Amniotic epithelial cell (primary cell): ENCODE measurements at places on chromosomes 7 and 10.

DNA sequence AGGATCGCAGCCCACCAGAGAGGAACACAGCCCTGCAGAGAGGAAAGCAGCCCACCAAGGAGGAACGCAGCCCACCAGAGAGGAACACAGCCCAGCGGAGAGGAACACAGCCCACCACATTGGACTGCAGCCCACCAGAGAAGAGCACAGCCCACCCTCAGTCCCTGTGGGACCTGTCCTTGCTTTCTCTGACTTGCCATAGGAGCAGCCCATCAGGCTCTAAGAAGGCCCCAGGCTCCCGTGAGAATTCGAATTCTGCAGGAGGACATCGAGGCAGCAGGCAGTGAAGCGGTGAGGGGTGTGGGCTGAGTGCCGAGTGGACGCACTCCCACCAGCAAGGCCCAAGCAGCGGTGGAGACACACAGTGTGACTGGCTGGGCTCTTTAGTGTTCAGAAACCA lies 59.1 kb downstream of the HTR5A start:
- no peak for DNase-seq

DNA sequence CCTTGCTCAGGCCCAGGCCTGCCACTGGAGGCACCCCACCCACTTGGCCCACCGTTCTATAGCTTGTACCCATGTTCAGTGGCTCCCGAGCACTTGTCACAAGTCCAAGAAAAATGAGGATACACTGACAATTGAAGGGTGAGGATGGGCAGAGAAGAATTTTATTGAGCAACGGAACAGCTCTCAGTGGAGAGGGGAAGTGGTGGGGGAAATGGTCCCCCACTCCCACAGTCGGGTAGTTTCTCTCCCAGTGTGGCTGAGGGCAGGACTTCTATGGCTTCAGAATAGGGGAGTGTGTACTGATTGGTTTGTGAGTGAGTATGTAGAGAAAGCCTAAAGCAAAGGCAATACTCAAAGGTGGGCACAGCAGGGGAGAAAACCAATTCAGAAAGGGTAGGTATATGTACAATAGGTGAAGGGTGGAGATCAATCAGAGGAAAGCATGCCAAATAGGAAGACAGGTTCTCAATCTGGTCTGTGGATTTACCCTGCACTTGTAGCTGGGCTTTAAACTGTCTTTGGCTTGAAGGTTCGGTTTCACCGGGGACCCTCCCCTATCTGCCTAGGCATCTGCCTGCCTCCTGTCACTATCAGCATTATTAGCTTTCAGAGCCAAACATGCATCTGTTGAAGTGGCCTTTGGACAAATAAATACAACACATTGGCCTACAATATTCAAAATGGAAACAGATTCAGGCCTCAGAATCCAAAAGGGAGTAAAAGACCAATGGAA lies 8.9 kb upstream of the TSPAN13 start:
- no peak for DNase-seq

DNA sequence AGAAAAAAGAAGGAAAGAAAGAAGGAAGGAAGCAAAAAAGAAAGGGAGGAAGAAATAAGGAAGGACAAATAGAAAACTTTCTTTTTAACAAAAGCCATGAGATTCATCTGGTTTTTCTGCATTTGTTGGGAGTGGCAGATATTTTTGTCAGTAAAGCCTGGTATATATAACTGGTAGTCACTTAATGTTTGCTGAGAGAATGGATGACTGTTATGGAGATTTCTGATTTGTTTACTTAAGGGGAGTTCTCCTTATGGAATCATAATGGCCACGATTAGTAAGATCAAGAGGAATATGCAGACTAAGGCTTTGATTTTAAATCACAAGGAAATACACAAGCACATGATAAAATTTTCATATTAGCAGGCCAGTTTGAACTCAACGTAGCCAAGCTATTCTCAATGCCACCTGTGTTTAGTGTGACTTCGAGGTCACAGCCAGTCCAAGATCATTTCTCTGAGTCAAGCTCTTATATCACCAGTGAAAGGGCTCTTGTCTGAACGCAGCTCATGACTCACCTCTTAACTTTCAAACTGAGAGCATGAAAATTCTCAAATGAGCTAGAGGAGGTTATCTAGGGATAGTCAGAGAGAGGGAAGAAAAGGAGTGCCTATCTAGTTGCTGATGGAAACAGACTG lies 445.1 kb upstream of the ZMIZ1 start:
- peak; percentile 84 for DNase-seq

GRCh38 chr7:96266580-96266979 lies 55.3 kb downstream of the SLC25A13 start:
- peak; percentile 8 for DNase-seq

- DNase-seq: peak; percentile 78
These were observed 1147.3 kb downstream of the XPNPEP1 start for GRCh38 chr10:108775911-108776475.

DNA sequence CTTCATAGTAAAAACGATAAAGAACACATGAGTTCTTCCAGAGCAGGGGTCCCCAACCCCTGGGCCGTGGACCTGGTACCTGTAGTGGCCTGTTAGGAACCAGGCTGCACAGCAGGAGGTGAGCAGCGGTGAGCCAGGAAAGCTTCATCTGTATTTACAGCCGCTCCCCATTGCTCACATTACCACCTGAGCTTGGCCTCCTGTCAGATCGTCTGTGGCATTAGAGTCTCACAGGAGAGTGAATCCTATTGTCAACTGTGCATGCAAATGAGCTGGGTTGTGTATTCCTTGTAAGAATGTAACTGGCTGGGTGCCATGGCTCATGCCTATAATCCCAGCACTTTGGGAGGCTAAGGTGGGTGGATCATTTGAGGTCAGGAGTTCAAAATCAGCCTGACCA lies 229.5 kb downstream of the CNTNAP2 start:
- no peak for DNase-seq

DNA sequence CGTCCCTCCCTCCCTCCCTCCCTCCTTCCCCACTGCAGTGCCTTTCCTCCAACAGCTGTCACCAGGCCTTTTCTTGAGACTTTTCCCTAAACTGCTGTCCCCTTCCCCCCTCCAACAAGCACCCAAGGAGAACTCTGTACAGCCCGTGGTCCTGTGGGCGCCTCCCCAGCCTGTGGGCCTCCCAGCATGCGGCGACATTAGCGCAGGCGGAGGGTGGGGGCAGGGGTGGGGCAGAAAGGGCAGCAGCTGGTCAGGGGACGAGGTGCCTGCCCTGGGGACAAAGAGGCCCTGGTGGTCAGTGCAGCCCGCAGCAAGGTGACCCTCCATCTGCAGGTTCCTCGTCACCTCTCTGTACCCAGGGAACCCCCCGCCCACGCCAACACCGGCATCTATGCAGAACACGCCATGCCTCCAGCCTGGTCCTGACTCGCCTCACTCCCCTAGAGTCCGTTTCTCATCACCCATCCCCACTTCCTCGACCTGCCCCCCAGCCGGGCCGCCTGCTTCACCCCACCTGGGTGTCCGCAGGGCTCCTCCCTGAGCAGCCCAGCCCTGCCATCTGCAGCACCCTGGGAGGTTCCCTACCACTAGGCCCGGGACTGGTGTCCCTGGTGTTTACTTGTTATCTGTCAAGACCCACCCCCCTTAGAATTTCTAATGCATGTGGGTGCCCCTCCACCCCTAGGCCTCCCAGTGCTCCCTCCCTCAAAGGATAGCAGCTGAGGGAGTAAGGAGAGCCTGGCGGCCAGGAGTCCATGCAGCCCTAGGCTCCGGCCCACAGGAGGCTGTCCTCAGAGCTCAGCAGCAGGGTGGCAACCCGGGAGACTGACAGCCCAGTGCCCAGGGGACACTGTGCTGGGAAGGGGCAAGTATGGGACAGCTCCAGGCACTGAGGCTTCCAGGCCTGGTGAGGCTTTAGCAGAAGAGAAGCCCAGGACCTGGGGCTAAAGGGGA lies 147.8 kb downstream of the ARHGAP22 start:
- DNase-seq: no peak

GRCh38 chr7:147249956-147250355 lies 1133.4 kb downstream of the CNTNAP2 start:
- DNase-seq: no peak

- peak; percentile 56 for DNase-seq
These were observed at the start of gene NFE2L3 for GRCh38 chr7:26151953-26152781. Gene NFE2L3 (plus strand): TSS chr7:26152198. CDS start chr7:26152499, 301 bp downstream.

- DNase-seq: peak; percentile 21
These were observed 637 bp downstream of the MICU1 start for GRCh38 chr10:72625276-72625607.

DNA sequence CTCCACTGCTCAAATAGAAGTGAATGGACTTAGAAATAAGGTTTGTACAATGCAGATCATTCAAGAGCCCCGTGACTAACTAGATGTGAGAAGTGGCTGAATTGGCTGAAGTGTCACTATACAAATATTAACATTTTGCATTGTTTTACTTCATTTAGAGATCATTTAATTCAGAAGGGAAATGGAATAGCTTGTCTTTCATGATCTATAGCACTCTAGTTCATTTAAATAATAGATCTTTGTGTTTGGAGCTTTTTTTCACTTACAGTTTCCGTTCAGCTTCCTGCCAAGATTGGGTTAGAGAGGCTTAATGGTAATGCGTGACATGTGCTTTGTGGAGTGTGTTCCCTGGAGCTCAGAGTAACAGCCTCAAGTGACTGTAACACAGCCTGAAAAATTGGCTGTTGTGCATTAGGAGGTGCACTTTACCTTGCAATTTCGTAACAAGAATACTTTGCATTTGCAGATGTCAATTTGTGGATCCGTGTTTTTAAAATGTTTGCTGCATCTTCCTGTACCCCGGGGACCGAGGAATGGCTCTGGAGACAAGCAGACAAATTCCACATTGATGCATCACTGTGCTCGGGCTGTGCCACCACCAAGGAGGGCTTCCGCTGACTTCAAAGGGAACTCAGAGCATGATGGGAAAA lies 170.3 kb downstream of the NRP1 start:
- DNase-seq: no peak

GRCh38 chr7:30880125-30880720 lies 31.4 kb upstream of the AQP1 start:
- DNase-seq: peak; percentile 62

- DNase-seq: peak; percentile 65
These were observed at the start of gene MICALL2 for GRCh38 chr7:1458683-1459511. Gene MICALL2 (minus strand): TSS chr7:1459470. CDS start chr7:1459326, 144 bp downstream.

- DNase-seq: peak; percentile 16
These were observed 512 bp downstream of the FAM24B start for GRCh38 chr10:122878799-122879338.

DNA sequence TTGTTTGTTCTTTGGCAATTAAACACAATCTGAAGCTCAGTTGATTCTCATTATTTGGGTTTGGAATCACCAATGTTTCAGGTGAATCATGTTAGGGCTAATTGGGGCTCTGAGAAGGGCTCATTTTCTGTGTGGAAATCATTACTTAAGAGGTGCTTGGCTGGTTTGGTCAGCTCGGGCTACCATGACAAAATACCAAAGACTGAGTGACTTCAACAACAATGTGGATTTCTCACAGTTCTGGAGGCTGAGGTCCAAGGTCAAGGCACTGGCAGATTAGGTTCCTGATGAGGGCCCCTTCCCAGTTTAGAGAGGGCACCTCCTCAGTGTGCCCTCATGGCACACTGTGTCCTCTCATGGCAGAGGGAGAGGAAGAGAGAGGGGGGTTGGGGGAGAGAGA lies 121.3 kb downstream of the ZNF248 start:
- no peak for DNase-seq

GRCh38 chr7:51328351-51328801 lies 11.8 kb upstream of the COBL start:
- no peak for DNase-seq

- DNase-seq: no peak
These were observed 26.4 kb upstream of the GPR37 start for GRCh38 chr7:124792002-124792401.
